ENCODE measurements at places on chromosomes 16 and 17.
A peak's percentile ranks its signal among the peaks of the same experiment; 100 is the strongest.

- DNase-seq = no peak
These were observed 216.6 kb upstream of the CPHXL start for GRCh38 chr16:75942936-75943335.

- DNase-seq = no peak
These were observed 112.5 kb upstream of the CHMP6 start for GRCh38 chr17:80878876-80879722.

GRCh38 chr17:72122010-72122764 is 1.4 kb downstream of the SOX9 start:
- no peak for DNase-seq

- DNase-seq = no peak
These were observed 23.9 kb downstream of the SLC39A11 start for GRCh38 chr17:73068322-73069153.

DNA sequence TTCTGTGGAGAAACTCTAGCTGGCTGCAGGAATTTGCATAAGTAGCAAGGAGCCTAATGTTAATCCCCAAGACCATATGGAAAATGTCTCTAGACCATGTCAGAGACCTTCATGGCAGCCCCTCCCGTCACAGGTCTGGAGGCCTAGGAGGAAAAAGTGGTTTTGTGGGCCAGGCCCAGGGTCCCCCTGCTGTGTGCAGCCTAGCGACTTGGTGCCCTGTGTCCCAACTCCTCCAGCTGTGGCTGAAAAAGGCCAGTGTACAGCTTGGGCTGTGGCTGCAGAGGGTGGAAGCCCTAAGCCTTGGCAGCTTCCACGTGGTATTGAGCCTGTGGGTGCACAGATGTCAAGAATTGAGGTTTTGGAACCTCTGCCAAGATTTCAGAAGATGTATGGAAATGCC is 306.9 kb upstream of the CA10 start:
- no peak for DNase-seq

- DNase-seq = no peak
These were observed 643.0 kb downstream of the MAF start for GRCh38 chr16:78957317-78958100.

GRCh38 chr16:79816081-79816497 is 215.6 kb upstream of the MAF start:
- DNase-seq = no peak

DNA sequence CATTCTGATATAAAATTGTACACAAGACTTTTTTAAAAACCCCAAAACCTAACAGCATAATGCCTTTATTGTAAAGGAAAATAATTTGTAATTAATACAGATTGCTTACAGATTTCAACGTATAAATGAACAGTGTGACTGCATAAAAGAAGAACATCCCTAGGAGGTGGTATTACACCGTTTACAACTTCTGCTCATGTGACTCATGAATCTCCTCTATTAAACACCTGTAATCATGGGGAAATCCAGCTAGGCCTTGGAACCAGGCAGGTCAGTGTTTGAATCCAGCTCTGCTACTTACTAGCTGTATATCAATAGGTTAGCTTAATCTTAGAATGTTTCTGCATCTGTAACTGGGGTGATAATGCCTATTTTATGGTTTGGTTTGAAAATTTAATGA is 15.2 kb downstream of the RABEP1 start:
- no peak for DNase-seq

- no peak for DNase-seq
These were observed 28.9 kb downstream of the TANC2 start for GRCh38 chr17:62994931-62995330.

DNA sequence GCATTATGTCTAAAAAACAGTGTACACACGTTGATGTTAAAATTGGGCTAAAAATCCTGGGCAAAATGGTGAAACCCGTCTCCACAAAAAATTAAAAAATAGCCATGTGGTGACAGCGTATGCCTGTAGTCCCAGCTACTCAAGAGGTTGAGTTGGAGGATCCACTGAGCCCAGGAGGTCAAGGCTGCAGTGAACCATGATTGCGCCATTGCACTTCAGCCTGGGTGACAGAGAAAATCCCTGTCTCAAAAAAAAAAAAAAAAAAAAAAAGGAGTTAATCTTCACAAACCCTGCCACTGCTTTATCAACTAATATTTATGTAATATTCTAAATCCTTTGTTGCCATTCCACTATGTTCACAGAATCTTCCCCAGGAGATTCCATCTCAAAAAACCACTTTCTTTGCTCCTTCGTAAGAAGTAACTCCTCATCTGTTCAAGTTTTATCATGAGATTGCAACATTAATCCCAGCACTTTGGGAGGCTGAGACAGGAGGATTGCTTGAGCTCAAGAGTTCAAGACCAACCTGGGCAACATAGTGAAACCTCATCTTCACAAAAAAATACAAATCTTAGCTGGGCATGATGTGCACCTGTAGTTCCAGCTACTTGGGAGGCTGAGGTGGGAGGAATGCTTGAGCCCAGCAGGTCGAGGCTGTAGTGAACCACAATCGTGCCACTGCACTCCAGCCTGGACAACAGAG is 1.9 kb upstream of the C16orf87 start:
- DNase-seq = no peak

DNA sequence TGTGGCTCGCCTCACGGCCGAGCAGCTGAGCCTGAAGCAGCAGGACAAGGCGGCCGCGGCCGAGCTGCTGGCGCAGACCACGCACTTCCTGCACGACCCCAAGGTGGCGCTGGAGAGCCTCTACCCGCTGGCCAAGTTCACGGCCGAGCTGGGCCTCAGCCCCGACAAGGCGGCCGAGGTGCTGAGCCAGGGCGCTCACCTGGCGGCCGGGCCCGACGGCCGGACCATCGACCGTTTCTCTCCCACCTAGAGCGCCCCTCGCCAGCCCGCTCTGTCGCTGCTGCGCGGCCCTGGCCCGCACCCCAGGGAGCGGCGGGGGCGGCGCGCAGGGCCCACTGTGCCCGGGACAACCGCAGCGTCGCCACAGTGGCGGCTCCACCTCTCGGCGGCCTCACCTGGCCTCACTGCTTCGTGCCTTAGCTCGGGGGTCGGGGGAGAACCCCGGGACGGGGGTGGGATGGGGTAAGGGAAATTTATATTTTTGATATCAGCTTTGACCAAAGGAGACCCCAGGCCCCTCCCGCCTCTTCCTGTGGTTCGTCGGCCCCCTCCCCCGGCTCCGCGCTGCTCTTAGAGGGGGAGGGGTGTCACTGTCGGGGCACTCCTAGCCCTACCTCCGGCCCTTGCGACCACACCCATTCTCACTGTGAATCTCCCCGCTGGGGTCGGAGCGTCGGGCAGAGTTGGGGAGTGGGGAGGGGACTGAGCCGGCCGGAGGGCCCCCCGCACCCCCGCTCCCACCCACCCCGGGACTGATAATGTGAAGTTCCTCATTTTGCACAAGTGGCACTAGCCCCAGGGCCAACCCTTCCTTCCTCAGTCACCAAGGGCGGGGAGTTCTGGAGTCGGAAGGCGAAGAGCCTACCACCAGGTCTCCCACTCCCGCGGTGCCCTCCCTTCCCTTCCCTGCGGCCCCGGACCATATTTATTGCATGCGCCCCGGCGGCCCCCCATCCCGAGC is 4.0 kb downstream of the HIC1 start:
- DNase-seq = peak; percentile 81

GRCh38 chr17:18160128-18160856 is 23.3 kb upstream of the ALKBH5 start:
- DNase-seq = no peak

GRCh38 chr16:88588754-88589153 is 18.6 kb downstream of the ZC3H18 start:
- DNase-seq = no peak

GRCh38 chr17:10790491-10791401 is 13.2 kb downstream of the TMEM238L start:
- DNase-seq = no peak

DNA sequence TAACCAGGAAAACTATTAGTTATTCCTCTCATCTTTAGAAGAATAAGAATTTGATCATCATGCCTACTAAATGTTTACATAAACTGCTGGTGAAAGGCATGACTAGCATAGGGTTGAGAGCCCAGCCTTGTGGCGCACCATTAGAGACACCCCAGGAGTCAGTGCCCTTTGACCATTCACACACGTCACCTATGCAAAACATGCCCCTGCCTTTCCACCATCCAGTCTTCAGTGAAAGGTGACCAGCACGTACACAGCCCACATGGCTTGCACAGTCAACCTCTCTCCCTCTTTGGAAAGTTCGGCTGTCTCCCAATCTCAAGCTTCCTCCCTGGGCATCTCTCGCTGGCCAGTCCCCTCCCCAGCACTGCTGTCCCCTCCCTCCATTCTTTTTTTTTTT is 150.3 kb downstream of the ENGASE start:
- no peak for DNase-seq

Data from GM12892 (cell line).